H9 (cell line): ENCODE measurements at places on chromosomes 5 and 9.

GRCh38 chr5:51433052-51433710 is 49.9 kb downstream of the ISL1 start:
- no peak for DNase-seq
- no peaks in the 10 kb centered on the region for H3K27me3 ChIP-seq
- H3K4me3 ChIP-seq, result no peak overlapping the region
- no peak overlapping the region for H3K27ac ChIP-seq

GRCh38 chr5:129406440-129406839 is 53.7 kb upstream of the ADAMTS19 start:
- no peaks in the 10 kb centered on the region for H3K27me3 ChIP-seq
- H3K4me3 ChIP-seq, result no peak overlapping the region
- peaks cover 5% of the 10 kb centered on the region; the same call in 1 of the 2 replicates for H3K4me1 ChIP-seq

- no peak overlapping the region for H3K27ac ChIP-seq
- H3K4me3 ChIP-seq, result no peak overlapping the region
- no peak for DNase-seq
These were observed 119.5 kb downstream of the MTX3 start for GRCh38 chr5:79871364-79872120.

GRCh38 chr5:145835848-145836239 is 702 bp upstream of the PRELID2 start:
- peak overlapping the region; percentile 78 for H3K4me3 ChIP-seq
- H3K27me3 ChIP-seq, result no peaks in the 10 kb centered on the region; the same call in 1 of the 2 replicates
- H3K27ac ChIP-seq, result no peak overlapping the region
- no peaks in the 10 kb centered on the region for H3K36me3 ChIP-seq
- no peak for DNase-seq
- H3K4me1 ChIP-seq, result no peaks in the 10 kb centered on the region; the same call in 1 of the 2 replicates

GRCh38 chr9:24698881-24699518 is 153.3 kb upstream of the IZUMO3 start:
- no peaks in the 10 kb centered on the region for H3K4me1 ChIP-seq
- no peaks in the 10 kb centered on the region for H3K27me3 ChIP-seq

DNA sequence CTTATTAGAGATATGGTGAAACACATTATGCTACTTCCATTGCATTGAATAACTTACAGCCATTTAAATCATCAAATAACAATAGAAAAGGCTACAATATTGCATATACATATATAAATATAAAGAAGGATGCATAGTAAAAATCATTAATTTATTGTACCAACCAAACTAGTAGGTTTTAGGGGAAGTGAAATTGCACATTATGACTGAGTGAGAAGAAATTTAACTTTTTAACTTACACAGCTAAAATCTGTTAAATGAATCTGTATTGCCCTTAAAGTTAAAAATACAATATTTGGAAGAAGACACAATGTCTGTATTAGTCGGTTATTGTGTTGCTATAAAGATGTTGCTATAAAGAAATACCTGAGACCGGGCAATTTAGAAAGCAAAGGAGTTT is 2073.7 kb upstream of the ACO1 start:
- DNase-seq, result no peak
- no peaks in the 10 kb centered on the region for H3K36me3 ChIP-seq
- no peaks in the 10 kb centered on the region for H3K27me3 ChIP-seq
- no peaks in the 10 kb centered on the region for H3K4me1 ChIP-seq
